ENCODE measurements at places on chromosomes 5 and 9. TPM values are rescaled to one million over a fixed set of nuclear protein-coding genes. Genes with fewer than 3 reads are reported as not detected.

DNA sequence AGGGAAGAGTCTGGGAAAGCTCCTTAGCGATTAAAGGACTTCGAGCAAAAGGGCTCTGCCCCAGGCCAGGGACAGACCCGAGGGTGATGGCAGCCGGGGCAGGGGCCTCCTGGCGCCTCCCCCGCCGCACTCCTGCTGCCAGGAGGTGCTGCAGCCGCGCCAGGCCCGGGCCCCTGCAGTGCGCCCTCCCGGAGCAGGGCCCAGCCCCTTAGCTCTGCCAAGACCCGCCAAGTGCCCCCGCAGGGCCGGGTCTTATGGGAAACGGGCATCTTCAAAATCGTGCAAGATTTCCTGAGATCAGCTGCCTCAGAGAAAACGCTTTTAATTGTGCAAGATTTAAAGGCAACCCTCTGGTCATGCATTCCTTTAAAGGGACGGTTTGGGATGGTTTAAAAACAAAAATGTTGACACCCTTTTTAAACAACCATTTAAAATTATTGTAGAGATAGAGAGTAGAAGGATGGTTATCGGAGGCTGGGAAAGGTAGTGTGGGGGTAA, 52.4 kb downstream of the CDC14B start:
- DNase-seq, result peak; percentile 32

ADRA1B gene
- total RNA-seq, result 1.8 TPM

- DNase-seq, result no peak
Measured at GRCh38 chr5:35887321-35888100, 30.8 kb downstream of the IL7R start.

DNA sequence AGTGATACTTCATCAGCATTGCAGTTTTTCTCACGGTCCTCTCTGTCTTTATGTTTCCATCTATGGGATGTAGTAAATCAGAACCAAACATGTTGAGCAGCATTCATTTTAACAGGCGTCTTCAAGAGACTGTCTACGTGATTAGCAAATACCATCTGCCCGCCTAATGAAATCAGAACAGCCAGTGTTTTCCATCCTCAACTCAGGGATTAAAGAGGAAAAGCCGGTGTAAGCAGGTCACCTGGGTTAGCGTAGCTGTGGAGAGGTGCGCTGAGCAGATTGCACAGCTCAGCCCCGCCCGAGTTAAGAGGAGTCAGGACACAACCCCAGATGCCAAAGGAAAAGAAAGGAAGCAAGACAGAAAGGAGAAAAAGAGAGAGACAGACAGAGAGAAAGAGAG, 54.3 kb upstream of the ANKRD33B start:
- no peak for DNase-seq

MSANTD3 gene
- 114 TPM for total RNA-seq

RPL35 gene
- total RNA-seq, result 2,121 TPM

- peak; percentile 31 for DNase-seq
Measured at GRCh38 chr9:16203729-16204573, 651.1 kb downstream of the CCDC171 start.

GRCh38 chr5:117188211-117188610, 613.6 kb upstream of the SEMA6A start:
- no peak for DNase-seq

DNA sequence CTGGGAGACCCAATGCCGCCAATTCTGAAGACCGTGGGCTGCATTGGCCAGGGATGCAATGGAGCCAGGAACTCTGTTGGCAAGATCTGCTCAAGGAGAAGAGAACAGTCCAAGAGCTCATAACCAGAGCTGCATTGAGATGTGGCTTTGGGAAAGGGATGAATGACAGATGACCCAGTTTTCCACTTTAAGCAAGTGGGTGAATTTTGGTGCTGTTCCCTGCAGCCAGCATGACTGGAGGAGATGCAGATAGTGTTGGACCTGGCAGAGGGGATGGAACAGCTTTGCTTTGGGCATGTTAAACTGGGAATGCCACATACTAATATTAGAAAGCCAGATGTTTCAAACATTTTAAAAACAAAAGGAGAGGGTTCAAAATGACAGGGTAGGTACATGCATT, 143.1 kb downstream of the FSTL4 start:
- DNase-seq, result no peak

- peak; percentile 72 for DNase-seq
Measured at GRCh38 chr9:107707915-107708441, 218.4 kb upstream of the KLF4 start.

MRPL41 gene
- 53.7 TPM for total RNA-seq

DNA sequence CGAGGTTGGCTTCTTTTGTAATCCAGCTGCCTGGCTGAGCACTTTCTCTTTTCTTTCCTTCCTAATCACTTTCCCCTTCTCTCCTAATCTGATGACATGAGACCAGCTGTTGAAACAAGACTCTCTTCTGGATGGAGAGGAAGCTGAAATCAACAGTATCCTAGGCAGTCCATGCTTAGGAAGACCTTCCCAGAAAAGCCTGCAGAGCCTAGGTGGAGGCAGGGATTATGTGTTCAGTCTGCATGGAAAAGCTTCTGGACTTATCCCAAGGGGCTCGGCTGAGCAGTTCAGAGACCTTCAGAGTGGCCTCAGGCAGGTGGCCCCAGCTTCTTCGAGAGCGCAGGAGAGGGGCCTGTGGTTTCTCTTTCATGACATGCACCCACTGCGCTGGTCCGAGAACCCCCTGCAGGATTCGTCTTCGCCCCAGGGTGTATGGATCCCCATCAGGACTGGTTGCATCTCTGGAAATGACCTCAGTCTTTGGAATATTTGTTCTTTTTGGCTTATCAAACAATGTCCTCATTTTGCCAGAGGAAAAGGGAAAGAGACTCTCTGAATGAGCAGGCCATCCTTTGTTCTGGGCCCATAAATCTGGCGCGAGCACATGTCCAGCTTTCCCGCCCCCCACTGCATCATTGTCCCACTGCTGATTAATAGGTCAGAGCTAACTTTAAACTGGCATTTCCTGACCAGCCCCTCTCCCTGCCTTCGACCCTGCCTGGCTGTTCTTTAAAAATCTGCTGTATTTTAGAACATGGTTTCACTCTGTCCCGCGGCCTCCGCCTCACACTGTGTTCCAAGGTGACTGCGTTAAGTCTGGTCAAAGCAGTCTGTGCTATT, 177.9 kb upstream of the KLF4 start:
- DNase-seq, result no peak

DNA sequence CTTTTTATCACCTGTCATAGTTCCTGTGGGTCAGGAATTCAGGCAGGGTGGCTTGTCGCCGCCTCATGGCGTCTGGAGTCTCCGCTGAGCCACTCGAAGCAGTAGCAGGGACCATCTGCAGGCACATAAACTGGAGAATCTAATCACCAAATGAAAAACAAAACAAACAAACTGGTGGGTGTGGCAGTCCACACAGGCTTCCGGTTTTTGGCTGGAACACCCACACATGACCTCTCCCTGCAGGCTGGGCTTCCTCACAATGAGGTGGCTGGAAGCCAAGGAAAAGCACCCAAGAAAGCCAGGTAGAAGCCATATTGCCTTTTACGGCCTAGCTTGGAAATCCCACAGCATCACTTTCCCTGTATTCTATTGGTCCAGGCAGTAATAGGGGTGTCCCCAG, 197.0 kb downstream of the SYK start:
- no peak for DNase-seq

DNA sequence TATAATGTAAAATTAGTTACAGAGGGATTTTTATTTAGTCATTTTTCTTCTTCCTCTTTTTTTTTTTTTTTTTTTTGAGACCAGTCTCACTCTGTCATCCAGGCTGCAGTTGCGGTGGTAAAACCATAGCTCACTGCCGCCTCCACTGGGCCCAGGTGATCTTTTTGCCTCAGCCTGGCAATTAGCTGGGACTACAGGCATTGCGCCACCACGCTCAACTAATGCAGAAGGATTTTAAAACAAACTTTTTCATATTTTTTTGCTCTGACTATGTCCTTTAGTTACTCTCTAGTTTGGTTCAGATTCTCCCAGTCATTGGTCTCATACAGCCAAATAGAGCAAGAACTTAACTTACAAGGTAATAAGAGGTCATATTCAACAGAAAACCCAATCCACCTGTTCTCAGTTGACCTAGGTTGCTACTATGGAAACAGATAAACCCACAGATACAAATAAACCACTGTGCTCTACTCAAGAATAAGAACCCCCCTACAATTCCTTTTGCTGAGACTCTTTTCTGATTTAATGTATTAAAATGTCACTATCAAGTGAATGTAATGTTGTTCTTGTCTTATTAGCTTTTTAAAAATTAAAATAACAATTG, 50.1 kb upstream of the TTC39B start:
- no peak for DNase-seq
